ENCODE measurements at places on chromosomes 7 and 10.

DNA sequence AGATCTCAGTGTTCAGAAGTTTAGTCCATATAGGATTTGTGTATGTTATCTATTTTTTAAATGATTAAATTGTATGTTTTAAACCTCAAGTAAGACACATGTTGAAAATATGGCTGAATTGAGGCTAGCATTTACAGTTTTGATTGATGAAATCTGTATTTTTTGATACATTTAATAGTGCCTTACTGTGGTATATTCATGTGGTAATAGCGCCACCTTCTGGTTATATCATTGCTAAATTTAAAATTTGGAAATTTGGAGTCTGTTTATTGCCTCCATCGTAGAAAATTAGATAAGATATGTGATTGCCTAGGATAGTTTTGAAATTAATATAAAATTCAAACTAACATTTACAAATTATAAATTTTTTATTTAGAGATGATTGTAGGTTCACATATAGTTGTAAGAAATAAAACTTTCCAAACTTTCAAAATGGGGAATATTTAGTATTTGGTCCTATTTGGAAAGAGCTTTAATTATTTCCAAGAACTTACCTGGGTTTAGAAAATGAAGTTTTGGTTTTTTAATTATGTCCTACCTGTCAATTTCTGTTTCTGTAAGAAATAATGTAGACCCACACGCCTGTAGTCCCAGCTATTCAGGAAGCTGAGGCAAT is 19.1 kb upstream of the ARMS2 start:
- DNase-seq: no peak

GRCh38 chr7:5339955-5340354 is 57.2 kb downstream of the SLC29A4 start:
- DNase-seq: no peak

DNA sequence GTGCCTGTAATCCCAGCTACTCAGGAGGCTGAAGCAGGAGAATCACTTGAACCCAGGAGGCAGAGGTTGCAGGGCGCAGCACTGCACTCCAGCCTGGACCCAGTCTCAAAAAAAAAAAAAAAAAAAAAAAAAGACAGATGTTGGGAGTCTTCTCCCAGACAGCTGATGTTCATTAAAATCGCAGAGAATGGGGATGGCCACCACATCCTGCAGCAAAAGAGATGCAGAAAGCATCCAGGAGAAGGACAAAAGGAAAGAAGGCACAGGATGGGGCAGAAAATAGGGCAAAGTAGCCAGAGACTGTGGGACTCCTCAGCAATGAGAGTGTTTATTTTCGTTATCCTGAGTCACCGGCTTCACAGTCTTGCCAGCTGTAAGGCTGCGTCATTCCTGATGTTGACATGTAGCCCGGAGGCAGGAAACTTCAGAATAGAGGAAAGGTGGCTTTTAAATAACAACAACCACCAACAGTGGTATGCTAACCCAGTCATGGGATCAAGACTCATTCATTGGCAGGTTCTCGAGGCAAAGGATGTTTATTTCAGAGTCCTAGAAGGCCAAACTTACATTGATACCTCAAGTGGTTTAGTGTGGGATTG is 149.5 kb upstream of the SVIL start:
- no peak for DNase-seq

- no peak for DNase-seq
These were observed 349.2 kb upstream of the PRKCQ start for GRCh38 chr10:6929148-6929830.

- no peak for DNase-seq
These were observed 37.7 kb downstream of the NAMPT start for GRCh38 chr7:106246902-106247711.

DNA sequence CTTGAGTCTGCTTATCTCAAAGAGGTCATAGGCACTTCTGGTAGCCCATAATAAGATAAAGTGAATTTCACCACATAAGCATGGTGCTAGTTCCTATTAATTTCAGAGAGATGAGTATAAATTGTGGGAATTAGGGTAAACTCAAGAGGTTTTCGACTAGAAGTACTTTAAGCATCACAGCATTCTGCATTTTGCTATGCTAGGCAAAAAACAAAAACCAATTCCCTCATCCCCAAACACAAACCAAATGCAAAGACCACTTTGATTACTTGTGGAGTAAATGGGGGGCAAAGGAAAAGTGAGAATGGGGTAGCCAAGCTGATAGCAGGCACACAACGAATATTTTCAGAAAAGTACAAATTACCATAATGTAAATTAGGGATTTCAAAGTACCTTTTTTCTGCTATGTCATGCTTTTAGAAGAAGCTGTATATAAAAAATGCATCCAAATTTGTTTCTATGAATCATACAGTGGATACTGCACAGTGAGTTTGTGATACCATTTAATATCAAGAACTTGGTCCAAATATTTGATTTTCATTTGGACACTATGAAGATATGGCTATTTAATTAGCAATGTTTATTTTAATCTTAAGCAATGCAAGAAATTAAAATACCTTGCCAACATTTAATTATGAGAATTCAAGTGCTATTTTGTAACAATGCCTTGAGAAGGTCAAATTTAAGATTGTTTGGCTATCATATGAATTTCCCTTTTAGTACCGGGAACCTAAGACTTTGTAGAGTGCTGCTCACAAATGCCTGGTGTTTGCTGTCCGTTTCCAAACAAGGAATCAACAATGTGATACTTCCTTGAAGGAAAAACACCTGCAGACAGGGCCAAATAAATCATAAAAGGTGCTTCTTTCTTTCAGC is 455.5 kb downstream of the PHTF2 start:
- no peak for DNase-seq

- no peak for DNase-seq
These were observed 84.4 kb downstream of the DNAJC1 start for GRCh38 chr10:21919117-21919516.

DNA sequence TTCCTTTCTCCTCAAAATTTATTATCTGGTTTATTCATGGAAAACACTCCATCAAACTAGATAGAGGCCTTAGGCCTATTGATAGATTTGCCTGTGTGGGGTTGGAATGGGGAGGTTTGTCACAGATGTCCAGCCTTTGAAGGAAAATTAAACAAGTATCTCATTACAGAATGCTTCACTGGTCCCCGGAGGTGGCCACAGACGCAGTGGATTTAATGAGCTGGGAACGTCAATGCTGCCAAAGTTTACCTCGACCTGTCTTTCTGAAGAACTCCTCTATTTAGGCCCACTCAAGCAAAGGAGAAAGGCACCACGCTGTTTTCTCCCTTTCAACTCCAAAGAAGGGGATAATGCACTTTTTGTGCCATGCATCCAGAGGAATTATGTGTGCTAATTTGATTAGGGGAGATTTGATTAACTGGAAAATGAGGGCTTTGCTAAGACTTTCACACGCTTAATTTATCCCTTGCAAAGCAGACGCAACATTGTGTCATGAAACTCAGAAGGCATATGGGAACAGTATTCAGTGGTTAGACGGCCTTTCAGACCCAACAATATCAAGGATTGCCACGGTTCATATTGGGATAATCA is 558.8 kb upstream of the GALNT17 start:
- no peak for DNase-seq

GRCh38 chr7:22666732-22667131 is 60.3 kb upstream of the IL6 start:
- DNase-seq: no peak

- DNase-seq: no peak
These were observed 9.9 kb upstream of the TAS2R41 start for GRCh38 chr7:143467724-143468123.

DNA sequence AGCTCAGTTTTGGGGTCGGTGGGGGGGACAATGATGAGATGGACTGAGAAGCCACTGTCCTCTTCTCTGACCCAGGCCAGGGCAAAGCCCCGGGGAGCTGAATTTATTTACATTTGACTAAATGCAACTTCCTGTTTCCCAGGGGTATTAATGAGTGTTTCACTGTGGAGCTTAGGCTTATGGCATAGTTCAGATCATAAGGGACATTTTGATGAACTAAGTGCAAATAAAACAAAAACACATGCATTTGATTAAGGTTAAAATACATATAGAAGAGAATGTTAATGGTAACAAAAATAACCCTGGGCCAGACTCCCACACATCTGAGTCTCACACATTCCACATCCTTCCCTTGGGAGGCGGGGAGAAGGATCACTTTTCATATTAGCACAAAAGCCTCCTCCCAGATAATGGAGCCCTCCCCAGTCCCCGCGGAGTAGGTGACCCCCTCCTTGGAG is 320.6 kb downstream of the FRMD4A start:
- DNase-seq: no peak

- DNase-seq: no peak
These were observed 29.6 kb downstream of the DMBT1 start for GRCh38 chr10:122590153-122590552.

- no peak for DNase-seq
These were observed 61.2 kb downstream of the SH3PXD2A start for GRCh38 chr10:103793920-103794883.

DNA sequence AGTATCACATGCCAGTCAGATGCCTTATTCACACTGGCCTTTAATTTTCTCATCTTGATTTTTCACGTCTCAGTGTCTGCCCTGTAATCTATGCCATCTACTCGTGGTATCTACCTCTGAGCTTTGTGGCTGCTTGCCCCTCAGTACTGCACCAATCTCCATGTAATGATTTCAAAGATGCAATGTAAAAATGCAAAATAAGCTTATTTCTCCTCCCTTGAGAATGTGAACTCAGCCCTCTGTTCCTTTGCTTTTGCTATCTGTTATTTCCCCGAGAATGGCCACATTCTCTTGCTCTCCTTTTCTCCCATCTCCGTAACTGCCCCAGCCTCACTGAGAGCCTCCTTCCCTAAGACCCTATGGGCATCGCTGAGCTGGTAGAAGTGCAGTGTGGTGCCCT is 317.5 kb downstream of the SFMBT2 start:
- DNase-seq: no peak

DNA sequence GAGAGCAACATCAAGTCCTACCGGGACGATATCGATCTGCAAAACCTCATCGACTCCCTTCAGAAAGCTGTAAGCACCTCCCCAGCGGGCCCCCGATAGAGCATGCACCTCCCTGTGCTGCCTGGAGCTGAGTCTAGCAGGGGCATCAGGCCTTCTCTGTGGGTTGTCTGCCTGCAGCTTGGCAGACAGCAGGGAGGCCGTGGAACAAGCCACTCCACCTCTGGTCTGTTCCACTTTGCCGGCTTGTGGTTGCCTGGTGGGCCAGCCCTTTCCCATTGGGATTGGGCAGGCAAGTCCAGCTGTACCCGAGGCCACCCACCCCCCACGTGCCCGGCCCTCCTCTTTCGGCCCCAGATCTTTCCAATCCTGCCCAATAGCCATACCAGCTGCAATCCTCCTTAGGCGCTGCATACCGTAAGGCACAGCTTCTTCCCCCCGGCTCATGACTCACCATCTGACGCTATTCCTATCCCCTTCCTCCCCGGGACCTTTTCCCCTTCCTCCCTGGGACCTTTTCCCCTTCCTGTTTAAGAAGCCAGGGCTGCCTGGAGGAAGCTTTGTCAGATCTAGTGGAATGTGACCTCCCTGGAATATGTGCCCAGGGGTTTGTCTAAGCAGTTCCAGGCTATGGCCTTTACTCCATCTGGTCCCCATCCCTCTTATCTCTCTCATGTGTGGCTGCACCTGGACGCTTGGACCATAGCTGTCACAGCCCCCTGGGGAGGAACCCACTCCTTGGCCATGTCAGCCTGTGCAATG is 28.1 kb upstream of the SH2D4B start:
- DNase-seq: no peak

GRCh38 chr10:91909117-91909677 is at the start of gene FGFBP3:
Gene FGFBP3, minus strand, starts transcription at chr10:91909486. Its CDS starts 517 bp downstream, at chr10:91908969.
- DNase-seq: no peak

- no peak for DNase-seq
These were observed 68.4 kb downstream of the PPP1R3C start for GRCh38 chr10:91564508-91564907.

- no peak for DNase-seq
These were observed 106.0 kb upstream of the GATA3 start for GRCh38 chr10:7948371-7949000.

DNA sequence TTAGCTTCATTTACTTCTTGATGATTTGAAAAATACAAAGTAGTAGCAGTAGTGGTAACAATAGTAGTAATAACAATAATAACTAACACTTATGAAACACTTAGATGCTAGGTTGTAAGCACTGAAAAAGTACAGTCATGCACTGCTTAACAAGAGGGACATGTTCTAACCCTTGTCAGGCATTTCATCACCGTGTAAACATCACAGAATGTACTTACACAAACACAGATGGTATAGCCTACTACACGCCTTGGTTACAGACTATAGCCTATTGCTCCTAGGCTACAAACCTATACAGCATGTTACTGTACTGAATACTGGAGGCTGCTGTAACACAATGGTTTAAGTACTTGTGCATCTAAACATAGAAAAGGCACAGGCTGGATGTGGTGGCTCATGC is 60.6 kb downstream of the PUS7 start:
- DNase-seq: no peak

DNA sequence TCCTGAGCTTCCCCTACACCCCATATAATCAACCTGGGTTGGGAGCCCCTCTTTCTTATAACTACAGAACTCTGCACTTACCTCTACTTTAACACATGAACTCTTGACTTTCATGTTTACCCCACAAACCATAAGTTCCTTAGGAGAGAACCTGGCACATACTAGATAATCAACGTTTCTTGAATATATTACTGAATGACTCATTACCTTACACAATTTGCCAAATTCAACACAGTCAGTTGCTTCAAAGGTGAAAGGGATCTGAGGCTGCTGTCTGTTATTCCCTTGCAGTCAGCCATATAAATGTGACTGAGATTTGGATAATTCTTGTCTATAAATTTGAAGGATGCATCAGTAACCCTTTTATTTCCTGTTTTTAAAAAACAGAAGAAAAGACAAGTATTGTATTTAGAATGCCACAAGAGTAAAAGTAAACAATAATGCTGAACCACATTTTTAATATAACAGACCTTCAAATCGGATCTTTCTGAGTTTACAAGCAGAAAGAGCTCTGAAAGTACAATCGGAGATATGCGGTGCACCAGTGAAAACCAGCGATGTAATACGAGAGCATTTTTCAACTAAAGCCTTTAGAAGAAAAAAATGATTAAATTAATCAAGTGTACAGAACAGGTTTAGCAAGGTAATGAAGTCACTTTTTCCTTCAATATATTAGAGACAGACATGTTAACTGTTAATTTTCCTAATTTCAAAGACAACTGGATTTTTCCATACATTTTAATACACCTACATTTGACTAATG is 29.5 kb upstream of the LRRC17 start:
- DNase-seq: no peak

GRCh38 chr7:54543051-54543488 is 895 bp downstream of the VSTM2A start:
- no peak for DNase-seq

DNA sequence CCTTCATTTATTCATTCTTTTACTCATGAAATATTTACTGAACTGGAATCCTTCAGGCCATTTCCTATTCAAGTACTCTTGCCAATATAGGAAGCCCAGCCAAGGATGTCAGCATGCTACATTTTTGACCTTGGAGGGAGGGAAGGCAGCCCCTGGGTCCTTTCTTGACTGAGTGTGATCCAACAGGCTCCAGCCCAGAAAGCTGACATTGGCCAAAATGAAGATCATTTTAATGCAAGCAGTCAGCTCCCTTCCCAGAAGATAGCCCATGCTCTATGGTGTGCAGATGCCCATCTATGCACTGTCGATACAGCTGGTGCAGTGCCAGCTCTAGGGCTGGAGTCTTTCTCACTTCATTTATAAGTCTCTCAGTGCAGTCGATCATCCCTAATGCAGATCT is 646.0 kb downstream of the KCNMA1 start:
- DNase-seq: no peak

Measured in stimulated activated CD8-positive, alpha-beta memory T cell treated with anti-CD3 and anti-CD28 coated beads, Interleukin-4, amount 100 ng/mL, for 1 hour (primary cell).